ENCODE measurements at places on chromosomes 5 and 9.

DNA sequence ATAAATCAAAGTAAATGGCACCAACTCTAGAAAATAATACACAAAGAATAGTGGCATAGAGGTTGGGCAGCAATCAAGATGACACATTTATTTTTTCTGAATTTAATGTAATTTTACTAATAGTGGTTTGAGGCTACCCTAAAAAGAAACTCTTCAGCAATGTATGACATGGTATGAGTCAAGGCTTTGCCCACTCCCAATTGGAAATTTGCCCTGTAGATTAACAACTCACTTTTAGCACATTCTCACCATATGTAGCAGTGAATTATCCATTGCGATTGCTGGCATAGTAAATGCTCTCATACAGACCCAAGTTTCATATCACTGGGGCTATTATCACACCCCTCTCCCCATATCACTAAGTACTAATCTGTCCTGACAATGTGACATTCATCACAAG is 832.1 kb upstream of the ZNF608 start:
- DNase-seq: no peak

GRCh38 chr9:112552229-112553056 is 65.8 kb downstream of the KIAA1958 start:
- DNase-seq: peak; percentile 18

- DNase-seq: no peak
Measured at GRCh38 chr9:36968574-36969215, 65.4 kb downstream of the PAX5 start.

DNA sequence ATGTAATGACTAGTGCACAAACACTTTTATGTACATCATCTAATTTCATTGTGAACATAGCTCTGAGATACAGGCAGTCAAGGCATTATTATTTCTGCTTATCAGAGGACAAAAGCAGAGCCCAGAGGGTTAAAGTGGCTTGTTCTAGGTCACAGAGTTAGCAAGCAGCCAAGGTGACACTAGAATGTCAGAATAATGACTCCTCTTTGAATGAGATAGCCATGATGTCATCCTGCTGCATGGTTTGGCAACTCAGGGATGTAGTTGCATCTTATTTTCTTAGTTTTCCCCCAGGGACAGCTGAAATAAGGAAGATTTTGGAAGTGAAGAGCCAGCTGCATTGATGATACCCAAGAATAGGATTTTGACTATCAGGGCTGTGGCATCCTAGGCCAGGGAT is 54.4 kb downstream of the KCNV2 start:
- peak; percentile 36 for DNase-seq

- DNase-seq: peak; percentile 50
Measured at GRCh38 chr9:136544548-136544963, 1.3 kb downstream of the NOTCH1 start.

GRCh38 chr5:110873773-110874437 is 135.1 kb downstream of the SLC25A46 start:
- DNase-seq: no peak
